Activated CD8-positive, alpha-beta memory T cell treated with anti-CD3 and anti-CD28 coated beads, Interleukin-2, amount 10 ng/mL, durations not matched to agents 7 days and 5 days (primary cell): ENCODE measurements at places on chromosomes 7 and 10. TPM values are rescaled to one million over a fixed set of nuclear protein-coding genes. Genes with fewer than 3 reads are reported as not detected.

Gene VAX1
- not detected for total RNA-seq

Gene FAM24B
- total RNA-seq, result 17.7 TPM

Gene UBN2
- total RNA-seq, result 10.8 TPM

Gene RASA4B
- 16.7 TPM for total RNA-seq

GRCh38 chr7:75967055-75967454 lies 27.3 kb downstream of the TMEM120A start:
- no peak for DNase-seq

Gene MET
- total RNA-seq, result 0.26 TPM

GRCh38 chr7:35701287-35701900 lies 6.5 kb upstream of the HERPUD2 start:
- DNase-seq, result no peak
